ENCODE measurements at places on chromosomes 4 and X.

- DNase-seq, result no peak
These were observed 76.0 kb downstream of the ABLIM2 start for GRCh38 chr4:8082517-8083055.

DNA sequence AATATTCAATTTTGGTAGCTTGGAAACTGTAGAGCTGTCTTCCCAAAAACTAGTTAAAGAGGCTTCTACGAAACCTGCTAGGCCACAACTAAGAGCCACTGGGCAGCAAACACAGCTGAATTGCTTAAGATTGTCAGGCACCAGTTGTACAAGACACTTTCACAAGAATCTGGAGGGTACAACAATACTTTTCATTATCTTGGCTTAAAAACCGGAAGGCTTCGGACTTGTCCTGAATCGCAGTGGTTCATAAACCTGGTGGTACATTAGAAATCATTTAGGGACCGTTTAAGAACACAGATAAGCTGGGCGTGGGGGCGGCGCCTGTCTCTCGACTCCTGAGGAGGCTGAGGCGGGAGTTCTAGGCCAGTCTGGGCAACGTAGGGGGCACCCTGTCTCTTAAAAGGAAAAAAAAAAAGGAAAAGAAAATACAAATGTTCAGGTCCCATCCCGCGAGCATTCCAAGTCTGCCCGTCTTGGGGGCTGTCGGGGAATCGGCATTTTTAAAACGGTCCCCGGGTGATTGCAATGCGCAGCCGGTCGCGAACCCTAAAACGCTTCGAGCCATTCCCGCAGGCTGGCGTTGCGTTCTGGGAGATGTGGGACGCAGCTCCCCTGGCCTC, 763 bp downstream of the PYURF start:
- no peak for DNase-seq

- DNase-seq, result no peak
These were observed 54.4 kb upstream of the NAP1L5 start for GRCh38 chr4:88752076-88752463.

- no peak for DNase-seq
These were observed 313.9 kb downstream of the TECRL start for GRCh38 chr4:64095398-64095797.

GRCh38 chr4:134911941-134912340, 710.4 kb upstream of the PABPC4L start:
- DNase-seq, result no peak

DNA sequence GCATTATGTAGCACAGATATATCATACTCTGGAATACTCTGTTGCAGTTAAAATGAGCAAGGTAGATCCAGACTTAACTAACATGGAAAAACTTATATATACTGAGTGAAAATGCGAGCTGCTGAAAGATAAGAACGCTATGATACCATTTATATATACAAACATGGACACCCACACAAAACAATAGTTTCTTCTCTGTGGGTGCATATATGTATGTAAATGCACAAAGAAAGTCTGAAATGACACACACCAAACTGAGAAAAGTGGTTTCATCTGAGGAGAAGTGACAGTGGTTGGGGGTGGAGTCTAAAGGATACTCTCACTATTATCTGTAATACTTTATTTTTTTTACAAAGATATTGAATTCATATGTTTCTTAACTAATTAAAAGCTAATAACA, 12.2 kb upstream of the FGF2 start:
- DNase-seq, result no peak

DNA sequence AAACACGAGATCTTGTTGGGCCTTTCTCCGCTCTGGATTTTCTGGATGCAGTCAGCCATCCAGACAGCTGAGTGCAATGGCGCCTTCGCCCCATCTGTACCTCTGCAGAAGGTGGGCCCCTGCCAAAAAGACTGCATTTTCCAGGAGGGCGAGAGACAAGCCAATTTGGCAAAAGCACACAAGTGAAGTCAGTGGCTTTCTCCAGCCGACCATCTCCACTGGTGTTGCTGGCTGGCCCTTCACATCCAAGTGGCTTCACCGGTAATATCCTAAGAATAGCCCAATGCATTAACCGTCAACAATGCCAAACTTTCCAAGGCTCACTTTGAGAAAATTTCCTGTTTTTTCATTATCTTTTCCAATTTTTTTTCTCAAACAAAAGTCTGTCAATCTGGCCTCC, 96.2 kb upstream of the MXRA5 start:
- no peak for DNase-seq

DNA sequence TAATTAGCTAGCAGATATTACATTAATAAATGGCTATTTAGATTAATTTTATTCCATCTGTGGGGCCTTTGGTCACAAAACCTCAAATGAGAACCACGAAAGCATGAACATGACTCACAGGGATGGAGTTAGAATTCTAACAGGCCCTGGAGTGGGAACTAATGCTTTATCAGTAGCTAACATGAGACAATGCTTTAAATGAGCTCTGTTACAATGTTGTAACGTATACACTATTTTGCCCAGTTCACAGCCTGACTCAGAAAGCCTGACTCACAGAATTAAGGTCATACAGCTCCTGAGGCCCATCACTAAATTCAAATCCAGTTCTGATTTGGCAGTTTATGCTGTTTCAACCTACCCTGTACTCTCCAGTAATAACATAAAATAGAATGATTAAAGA, 23.2 kb downstream of the VEGFC start:
- no peak for DNase-seq

DNA sequence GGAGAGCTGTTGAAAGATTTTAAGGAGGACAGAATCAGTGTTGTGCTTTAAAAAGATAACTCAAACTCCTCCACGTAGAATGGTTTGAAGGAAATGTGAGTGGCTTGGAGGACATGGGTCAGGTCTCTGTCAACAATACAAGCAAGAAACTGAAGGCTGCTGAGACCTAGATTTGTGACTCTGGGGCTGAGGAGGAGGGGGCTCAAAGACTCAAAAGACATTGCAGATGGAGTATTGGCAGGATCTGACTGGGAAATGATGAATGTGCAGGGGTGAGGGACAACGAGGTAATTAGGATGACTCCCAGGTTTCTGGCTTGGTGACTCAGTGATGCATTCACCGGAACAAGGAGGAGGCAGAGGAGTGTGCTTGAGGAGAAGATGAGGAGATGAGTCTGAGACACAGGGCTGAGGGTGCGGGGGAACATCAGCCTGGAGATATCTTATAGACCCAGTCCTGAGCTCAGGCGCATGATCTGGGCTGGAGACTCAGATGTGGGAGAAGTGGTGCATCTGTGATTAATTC, 3.3 kb upstream of the RPS4X start:
- no peak for DNase-seq

GRCh38 chr4:92232566-92232965, 71.2 kb upstream of the GRID2 start:
- DNase-seq, result no peak

GRCh38 chr4:128378668-128379067, 91.1 kb upstream of the PGRMC2 start:
- DNase-seq, result no peak

- no peak for DNase-seq
These were observed 325.7 kb upstream of the GIMD1 start for GRCh38 chr4:106694232-106694631.

- no peak for DNase-seq
These were observed 64.7 kb upstream of the ACSL1 start for GRCh38 chr4:184890499-184890898.

DNA sequence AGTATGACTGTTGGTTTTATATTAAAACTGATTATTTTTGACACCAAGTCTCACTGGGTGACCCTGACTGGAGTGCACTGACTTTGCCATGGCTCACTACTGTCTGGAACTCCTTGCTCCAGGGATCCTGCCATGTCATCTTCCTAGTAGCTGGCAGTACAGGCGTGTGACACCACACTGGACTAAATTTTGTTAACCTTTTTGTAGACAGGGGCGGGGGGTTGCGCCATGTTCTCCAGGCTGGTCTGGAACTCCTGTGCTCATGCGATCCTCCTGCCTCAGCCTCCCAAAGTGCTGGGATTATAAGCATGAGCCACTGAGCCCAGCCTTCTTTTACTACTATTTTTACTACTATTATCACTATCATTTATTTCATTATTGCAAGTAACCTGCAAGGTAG, 8.9 kb downstream of the XAGE1A start:
- DNase-seq, result no peak

- no peak for DNase-seq
These were observed 14.4 kb upstream of the NMU start for GRCh38 chr4:55650483-55650882.

DNA sequence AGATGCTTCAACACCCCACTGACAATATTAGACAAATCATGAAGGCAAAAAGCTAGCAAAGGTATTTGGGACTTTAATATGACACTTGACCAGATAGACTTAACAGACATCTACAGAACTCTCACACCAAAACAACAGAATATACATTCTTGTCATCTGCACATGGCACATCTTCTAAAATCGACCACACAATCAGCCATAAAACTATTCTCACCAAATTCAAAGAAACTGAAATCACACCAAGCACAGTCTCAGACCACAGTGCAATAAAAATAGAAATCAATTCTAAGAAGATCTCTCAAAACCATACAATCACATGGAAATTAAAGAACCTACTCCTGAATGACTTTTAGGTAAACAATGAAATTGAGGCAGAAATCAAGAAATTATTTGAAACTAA, 340.8 kb downstream of the PPP1R2C start:
- DNase-seq, result no peak

DNA sequence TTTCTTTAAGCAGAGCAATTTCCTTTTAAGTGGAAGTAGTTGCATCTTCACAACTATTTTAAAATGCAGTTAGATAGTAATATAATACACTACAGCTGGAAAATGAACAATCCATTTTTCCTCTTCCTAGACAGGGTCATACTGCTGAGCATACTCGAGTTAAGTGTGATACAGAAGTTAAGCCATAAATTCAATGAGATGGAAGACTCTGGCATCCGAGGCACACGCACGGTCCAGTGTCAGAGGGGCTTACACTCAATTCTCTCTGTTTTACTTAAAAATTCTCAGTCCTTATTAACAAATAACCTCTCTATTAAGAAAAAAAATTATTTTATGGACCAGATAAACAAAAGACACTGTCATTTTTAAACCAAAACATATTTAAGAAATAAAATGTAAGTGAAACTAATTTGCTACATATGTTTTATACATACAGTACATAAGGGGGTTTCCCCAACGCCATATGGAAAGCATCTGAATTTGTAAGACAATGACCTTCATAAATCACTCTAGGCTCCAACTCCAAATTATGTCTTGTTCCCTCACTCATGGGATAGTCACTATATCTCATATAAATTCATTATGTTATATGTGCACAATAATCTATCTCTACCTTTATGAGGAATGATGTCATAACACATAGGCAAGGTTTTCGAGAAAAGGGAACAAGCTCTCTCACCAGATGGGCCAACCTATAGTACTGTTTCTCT, 315.3 kb downstream of the PAPSS1 start:
- no peak for DNase-seq

DNA sequence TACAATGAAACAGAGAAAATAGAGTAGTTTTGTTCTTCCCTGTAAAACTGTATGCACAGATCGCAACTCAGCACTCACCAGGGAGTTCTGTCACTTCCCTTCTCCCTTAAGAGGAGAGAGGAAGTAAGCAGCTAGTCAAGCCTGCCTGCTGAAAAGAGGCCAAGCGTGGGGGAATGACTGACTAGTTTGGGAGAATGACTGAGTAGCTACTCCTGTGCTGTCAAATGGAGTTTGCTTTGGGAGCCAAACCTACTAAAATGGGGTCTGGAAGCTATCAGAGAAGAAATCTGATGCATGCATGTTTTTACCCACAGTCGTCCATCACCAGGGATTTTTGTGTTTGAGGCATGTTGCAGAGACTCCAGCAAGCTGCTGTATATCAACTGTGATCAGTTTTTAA, 54.6 kb upstream of the LHFPL1 start:
- no peak for DNase-seq

DNA sequence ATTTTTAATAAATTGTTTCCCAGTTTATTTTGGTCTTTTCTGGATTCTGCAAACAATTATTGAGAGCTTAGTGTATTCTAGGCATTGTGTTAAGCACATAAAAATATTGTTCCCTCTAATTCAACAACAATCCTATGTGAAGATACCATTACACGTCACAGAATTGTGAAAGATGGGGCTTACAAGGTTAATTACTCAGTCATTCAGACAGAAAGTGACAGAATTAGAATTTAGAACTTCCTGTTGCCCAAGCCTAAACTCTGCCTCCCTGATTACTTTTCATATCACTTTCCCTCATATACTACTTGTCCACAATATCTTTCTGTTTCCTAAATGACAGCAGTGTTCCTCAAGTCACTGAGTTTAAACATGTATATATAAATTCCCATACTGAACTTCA, 186.7 kb upstream of the VEGFC start:
- no peak for DNase-seq

DNA sequence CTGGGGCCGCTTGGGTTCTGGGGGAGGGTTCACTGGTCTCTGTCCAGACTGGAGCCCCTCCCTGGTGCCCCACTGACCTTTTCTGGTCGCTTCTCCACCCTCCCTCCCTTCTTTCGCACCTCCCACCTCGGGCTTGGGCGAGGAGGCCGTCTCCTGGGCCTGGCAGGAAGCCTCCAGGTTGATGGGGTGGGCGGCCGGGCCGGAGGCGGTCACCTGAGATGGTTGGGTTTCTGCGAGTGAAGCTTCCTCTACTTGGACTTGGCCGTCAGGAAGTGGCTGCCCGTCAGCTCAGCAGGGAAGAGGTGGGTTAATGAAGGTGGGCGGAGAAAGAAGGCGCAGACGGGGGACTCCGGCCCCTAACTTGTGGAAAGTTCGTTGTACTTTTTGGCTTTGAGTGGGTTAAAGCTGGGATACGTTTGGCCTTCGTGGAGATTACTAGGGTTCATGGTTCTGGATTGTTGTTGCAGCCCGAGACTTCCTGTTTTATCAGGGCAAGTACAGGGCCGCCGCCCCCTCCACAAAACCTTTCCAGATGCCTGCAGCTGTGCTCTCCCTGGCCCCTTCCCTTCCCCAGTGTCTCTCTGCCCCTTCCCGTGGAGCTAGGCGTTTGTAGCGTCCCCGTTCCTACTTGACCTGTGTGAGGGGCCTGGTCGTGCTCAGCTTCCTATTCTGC, 1.2 kb downstream of the AKAP17A start:
- no peak for DNase-seq

- DNase-seq, result no peak
These were observed 168.2 kb downstream of the C4orf33 start for GRCh38 chr4:129264008-129264657.

GRCh38 chr4:7939377-7940108, at the start of gene AFAP1:
TSS of gene AFAP1 (minus strand) at chr4:7939861. CDS start at chr4:7872078, 67,783 bp downstream.
- no peak for DNase-seq

- DNase-seq, result no peak
These were observed 99.3 kb downstream of the ANXA5 start for GRCh38 chr4:121597346-121597934.

DNA sequence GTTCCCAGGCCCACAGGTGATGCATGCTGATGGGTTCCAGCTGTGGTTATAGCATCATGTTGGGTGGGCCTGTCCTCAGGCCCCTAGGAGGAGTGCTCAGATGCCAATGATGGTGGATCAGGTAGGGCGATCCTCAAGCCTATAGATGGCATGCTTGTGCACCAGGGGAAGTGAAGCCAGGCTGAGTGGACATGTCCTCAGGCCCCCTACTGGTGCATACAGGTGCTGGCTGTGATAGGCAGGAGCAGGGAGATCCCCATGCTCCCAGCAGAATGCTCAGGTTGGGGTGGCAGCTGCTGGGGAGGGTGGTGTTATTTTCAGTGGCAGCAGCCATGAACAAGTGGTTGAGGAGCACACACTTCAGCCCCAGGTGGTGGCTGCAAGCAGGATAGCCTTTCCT, 96.0 kb downstream of the SMARCA1 start:
- no peak for DNase-seq

GRCh38 chrX:51484616-51485015, 11.8 kb downstream of the NUDT11 start:
- DNase-seq, result no peak
